ENCODE measurements at places on chromosomes 11 and 22. TPM values are rescaled to one million over a fixed set of nuclear protein-coding genes. Genes with fewer than 3 reads are reported as not detected.

OR52E5 gene
- not detected for total RNA-seq

GRCh38 chr11:50246699-50247098 lies 214.0 kb downstream of the OR4C45 start:
- DNase-seq: no peak

GRCh38 chr11:63603180-63603518 lies 11.1 kb downstream of the PLAAT3 start:
- DNase-seq: no peak

DNA sequence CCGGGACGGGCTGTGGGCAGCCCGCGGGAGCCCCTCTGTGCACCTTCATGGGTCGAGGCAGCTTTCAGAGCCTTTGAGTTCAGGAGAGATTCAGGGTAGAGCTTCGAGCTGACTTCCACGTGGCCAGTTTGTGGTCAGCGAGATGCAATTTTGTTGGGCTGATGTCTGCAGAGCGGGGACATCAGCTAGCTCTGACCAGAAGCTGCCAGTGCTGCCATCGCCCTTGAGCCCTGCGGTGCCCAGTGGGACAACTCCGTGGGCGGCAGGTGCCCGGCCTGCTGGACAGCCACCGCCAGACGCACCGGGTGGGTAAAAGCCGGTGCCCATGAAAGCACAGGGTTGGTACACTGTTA lies 719 bp downstream of the TALDO1 start:
- DNase-seq: no peak

All from endothelial cell of umbilical vein (primary cell).